ENCODE measurements at places on chromosomes 4 and X.

GRCh38 chrX:29652484-29652883 lies 562.9 kb upstream of the MAGEB2 start:
- DNase-seq: no peak

- DNase-seq: no peak
Measured at GRCh38 chr4:161577579-161578301, 586.1 kb downstream of the FSTL5 start.

- DNase-seq: no peak
Measured at GRCh38 chr4:123121241-123121907, 199.0 kb upstream of the NUDT6 start.

DNA sequence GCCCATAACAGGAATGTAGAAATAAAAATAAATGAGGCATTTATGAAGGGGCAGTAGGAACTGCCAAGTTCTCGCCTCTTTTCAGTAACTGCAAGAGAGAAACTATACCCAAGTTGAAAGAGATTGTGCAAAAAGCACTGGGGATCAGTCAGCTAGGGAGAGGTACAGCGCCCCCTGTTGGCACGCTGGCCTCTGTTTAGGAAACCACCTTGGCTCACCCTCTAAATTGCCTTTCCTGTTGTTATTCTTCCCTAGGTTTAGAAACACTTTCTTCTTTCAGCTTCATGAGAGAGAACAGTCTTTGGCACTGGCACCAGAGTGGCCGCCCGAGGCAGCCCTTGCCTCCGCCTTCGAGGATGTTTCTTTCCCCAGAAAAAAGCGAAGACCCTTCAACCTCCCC lies 348.5 kb downstream of the MID1IP1 start:
- DNase-seq: peak; percentile 21

DNA sequence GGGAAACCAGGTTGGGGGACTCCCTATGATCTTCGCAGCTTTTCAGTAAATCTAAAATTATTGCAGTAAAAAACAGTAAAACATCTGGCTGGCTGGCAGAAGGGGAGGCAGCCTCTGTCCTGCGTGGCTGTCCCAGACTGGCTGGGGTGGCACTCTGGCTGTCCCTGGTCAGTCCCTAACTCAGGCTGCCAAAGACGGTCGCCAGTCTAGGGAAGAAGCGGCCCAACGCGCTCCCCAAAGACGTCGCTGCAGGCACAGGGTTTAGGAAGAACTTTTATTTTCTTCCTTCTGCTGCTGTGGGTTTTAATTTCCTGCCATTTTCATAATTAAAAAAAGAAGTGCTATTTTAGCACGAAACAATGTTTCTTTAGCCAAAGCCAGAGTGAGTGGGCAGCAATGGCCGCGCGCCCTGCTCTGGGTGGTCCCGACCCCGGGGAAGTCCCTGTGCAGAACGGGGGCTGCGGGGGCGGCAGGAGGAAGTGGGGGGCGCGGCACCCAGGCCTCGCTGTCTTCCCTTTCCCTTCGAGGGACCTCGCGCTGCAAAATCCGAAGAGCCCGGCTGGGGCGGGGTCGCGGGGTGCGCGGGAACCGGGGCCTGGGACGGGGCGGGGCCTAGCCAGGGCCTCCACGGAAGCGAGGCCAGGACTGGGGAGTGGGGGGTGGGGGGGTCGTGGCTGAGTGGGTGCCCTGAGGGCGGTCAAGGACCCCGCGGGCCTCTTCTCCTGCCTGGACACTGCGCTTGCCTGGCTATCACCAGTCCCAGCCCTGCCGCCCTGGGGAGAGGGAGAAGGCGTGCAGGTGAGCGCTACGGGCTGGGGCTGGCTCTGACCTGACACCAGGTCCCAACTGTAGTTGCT lies 6.3 kb upstream of the LETM1 start:
- DNase-seq: no peak

GRCh38 chrX:110561034-110561433 lies 202.4 kb downstream of the RTL9 start:
- no peak for DNase-seq

DNA sequence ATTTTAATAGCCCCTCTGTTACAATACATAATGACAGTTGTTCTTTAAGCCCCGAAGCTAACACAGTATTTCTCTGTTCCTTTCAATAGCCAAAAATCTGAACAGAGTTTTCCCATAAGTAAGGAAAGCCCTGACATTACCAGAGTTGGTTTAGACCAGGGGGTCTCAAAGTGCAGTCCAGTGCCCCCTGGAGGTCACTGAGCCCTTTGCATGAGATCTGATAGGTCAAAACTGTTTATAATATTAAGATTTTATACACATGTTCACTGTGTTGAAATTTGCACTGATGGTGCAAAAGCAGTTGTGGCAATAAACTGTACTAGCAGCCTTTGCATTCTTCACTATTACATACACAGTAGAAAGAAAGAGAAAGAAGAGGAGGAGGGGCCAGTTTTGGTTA lies 177.1 kb downstream of the SPANXN3 start:
- DNase-seq: no peak

DNA sequence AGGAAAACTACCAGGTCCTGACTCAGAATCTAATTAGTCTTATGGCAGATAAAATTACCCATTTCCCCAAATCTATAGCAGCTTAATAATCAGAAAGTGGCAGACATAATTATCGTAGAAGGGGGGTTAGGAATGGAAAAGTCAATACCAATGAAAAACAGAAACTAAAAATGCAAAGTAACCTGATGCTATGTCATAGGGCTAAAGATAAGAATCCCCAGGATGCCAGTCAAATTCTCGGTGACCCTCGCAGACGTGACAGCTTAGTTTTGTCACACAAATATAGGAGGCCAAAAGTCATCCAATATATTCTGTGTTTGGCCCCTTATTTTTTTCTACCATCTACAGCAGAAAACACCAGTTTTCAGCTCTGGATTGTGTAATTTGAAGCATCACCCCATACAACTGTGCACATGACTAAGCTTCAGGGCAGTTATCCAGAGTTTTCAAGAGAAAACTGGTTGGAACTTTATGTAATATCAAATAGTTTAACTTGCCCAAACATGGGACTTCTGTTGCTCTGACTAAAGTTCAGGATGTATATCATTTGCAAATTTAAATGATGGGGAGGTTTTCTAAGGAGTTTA lies 30.9 kb downstream of the RASSF6 start:
- DNase-seq: no peak

- no peak for DNase-seq
Measured at GRCh38 chr4:5940470-5941203, 47.8 kb upstream of the CRMP1 start.

GRCh38 chrX:41705680-41706374 lies 17.1 kb downstream of the GPR34 start:
- DNase-seq: no peak

DNA sequence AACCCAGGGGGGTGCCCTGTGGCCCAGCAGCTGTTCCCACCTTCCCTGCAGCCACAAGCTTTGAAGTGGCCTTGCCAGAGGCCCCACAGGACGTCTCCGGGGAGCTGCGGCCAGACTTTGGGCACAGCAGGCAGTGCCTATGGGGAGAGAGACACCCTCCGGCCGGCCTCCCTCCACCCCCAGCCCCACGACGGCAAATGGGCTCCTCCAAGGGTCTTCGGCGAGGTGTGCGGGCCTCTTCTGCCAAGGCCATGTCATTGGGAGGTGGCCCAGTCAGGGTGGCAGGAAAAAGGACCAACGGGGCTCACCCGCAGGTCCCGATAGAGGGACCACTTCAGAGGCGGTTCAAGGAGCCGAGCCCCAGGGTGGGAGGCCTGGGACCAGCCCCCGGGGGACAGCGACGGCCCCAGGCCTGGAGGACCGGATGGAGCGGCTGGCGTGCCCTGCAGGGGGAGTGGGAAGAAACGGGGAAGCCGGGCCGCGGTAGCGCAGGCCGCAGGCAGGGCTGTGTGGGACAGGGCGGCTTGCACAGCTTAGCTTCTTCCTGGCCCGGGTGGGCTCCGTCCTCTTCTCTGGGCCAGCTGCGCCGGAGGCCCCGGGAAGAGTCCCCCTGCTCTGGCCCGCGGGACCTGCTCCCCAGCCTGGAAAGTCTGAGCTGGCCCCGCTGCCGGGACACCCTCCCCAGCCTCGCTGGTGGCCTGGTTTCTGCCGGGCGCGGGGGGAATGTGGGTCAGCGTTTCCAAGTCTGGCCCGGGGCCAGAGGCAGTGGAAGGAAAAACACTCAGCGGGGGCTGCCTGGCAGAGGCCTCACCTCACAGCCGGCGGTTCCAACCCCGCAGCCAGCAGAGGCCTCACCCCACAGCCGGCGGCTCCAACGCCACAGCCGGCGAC lies 21.9 kb upstream of the SPON2 start:
- DNase-seq: no peak

DNA sequence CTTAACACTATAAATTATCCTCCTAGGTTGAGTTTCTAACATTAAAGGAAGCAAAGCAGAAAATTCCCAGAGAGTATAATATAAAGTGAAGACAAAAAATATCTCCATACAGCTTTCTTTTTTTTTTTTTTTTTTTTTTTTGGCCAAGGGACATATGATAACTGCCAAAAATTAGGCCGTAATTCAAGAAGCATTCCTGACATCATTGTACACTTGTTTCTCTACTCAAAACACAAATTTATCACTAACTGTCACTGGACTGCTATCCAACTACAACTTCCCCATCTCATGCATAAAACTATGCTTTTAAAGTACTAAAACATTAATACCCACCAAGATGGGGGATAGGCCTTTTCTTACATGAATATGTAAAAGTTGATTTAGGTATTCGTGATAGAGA lies 77.2 kb downstream of the DCHS2 start:
- no peak for DNase-seq

GRCh38 chr4:184616633-184617551 lies 32.4 kb downstream of the CASP3 start:
- no peak for DNase-seq

- no peak for DNase-seq
Measured at GRCh38 chr4:54100595-54101189, 729 bp downstream of the GSX2 start.

- DNase-seq: no peak
Measured at GRCh38 chrX:95290455-95290854, 1394.2 kb upstream of the DIAPH2 start.

DNA sequence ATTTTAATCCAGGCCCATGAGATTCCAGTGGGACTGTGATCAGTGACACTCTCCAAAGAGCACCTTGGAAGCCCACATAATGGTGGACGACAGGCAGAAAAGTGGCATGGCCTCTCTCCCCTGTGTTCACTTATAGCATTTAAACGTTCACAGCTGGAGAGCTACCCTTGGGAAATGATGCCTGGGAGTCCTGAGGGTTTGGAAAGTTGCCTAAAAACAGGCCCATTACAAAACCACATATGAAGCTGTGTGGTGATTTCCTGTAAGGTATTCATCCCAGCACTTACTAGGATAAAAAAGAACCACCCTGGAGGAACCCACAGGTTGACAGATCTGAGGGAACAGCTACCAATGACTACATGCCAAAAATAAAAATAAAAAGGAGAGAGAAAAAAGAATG lies 193.2 kb downstream of the RASL11B start:
- no peak for DNase-seq

DNA sequence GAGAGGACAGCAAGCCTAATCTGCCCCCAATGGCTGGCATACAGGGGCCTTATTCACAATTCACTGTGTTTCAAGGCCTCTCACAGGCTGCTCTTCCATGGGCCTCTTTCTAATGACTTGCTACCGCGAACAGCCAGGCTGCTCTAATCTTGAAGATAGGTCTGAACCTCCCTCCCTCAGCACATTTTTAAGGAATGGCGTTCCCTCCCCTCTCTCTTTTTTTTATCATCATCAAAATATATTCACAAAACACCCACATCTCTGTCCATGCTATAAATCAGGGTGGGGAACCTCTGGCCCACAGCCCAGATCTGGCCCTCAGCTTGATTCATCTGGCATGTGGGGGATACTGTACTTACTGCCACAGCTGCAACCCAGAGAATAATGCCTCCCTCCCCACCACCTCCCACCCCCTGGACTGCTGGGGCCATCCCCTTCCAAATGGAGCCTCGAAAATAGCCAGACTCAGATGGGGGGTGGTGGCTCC lies 76.2 kb upstream of the PLAC1 start:
- DNase-seq: no peak

DNA sequence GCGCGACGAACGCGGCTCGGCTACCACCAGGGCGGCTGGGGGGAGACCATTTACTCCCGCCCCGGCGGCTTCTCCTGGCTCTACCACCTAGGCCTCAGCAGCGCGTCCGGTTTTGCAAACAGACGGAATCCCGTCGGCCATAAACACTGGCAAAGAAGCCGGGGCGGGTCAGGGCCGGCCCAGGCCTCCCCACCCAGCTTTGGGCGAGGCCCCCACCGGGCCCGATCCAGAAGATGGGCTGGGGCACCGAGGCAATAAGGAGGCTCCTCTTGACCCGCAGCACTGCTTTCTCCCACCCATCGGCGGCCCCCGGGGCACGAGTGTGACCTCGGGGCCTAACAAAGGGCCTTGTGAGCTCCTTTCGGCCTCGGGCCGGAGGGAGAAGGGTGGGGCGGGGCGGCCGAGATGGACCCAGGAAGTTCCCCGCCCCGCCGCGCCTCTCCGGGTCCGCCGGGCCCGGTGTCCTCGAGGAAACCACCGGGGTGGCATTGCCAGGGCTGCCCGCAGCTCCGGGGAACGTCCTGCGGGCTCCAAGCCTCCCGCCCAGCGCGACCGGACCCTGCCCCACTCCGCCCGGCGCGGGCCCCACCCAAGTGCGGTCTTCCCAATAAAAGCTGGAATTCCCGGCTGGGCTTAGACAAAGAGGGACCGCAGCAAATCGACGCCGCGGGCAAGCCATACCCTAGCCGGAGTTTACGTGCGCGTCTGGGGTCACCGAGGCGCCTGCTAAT lies 5.9 kb downstream of the BCOR start:
- no peak for DNase-seq

GRCh38 chr4:40269133-40269532 lies 66.0 kb upstream of the CHRNA9 start:
- DNase-seq: no peak

- DNase-seq: no peak
Measured at GRCh38 chr4:152454398-152455011, 81.4 kb downstream of the FBXW7 start.
